ENCODE measurements at places on chromosomes 5 and 9. TPM values are rescaled to one million over a fixed set of nuclear protein-coding genes. Genes with fewer than 3 reads are reported as not detected.
A peak's percentile ranks its signal among the peaks of the same experiment; 100 is the strongest.

Gene SAXO1
- not detected for total RNA-seq

DNA sequence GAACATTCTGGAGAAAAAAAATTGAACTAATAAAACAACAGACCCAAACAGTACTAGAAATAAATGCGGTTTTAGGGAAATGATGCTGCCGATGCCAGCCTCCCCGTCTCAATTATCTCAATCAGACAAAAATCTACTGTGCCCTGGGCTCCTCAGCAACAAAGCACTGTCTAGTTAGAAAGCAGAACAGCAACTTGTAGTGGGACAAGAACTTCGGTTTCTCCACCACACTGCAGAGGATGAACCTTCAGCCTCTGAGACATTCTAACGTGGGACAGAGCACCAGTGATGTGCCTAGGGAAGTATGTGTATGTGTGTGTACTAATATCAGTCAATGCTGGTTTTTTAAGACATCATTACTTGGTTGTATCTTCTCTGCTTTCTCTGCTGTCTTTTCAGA lies 11.1 kb upstream of the CAST start:
- no peaks in the 10 kb centered on the region for H3K27me3 ChIP-seq
- DNase-seq = no peak
- H3K36me3 ChIP-seq = no peaks in the 10 kb centered on the region
- H3K4me3 ChIP-seq = no peak overlapping the region

- no peak overlapping the region for H3K27ac ChIP-seq
- H3K27me3 ChIP-seq = no peaks in the 10 kb centered on the region
- no peak overlapping the region for H3K4me3 ChIP-seq
- peaks cover 28% of the 10 kb centered on the region for H3K4me1 ChIP-seq
Observed at GRCh38 chr5:62340392-62340791, 34.4 kb downstream of the KIF2A start.

DNA sequence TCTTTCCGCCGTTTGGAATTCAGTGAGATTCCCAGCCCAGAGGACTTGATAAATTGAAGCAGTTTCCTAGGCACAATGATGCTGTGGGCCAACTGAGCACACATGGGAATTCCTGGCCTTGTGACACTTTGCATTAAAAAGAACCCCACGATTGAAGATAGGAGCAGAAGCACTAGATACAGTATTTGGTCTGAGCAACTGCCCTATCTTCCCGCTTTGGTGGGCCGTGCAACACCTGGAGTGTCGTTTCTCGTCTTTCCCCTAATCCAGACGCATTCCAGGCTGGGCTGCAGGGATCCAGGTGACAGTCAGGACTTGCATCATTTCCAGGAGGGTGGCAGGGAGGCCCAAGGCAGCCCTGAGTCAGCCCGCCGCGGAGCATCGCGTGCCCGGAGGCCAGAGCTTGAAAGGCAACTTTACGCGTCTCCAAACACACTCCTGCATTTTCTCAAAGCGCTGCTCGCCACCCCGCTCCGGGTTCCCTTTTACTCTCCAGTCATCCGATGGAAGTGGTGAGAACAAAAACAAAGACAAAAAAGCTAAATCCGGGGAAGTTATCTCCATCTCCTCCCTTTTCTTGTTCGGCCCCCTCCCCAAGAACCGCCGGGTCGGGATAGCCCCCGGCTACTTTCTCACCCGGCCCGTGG lies 753 bp upstream of the STC2 start:
- H3K27ac ChIP-seq = no peak overlapping the region
- peaks cover 14% of the 10 kb centered on the region for H3K27me3 ChIP-seq
- no peaks in the 10 kb centered on the region for H3K4me1 ChIP-seq
- DNase-seq = no peak

GRCh38 chr9:137679249-137679648 lies 60.4 kb downstream of the EHMT1 start:
- H3K27ac ChIP-seq = no peak overlapping the region
- H3K4me1 ChIP-seq = peaks cover 5% of the 10 kb centered on the region
- no peak for DNase-seq
- no peaks in the 10 kb centered on the region for H3K36me3 ChIP-seq

Gene SLC36A3
- total RNA-seq = not detected

GRCh38 chr9:94911986-94912635 lies 185.6 kb downstream of the AOPEP start:
- no peaks in the 10 kb centered on the region for H3K27me3 ChIP-seq
- H3K36me3 ChIP-seq = no peaks in the 10 kb centered on the region
- no peak overlapping the region for H3K4me3 ChIP-seq

DNA sequence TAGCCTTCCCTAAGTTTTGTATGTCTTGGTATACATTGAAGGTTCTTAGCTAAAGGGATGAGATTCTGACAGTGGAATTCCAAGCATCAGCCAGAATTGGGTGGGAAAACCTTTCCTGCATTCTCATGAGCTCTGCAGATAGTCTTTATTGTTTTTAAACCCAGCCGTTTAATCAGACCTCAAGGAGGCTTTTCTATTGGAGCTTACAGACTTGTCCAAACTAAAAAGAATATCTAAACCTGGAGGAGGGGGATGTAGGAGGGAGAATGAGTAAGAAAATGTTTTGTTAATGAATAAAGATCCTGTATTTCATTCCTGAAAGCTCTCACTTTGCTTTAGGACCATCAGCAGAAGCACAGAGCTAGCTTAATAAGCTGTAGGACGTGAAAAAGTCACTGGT lies 41.7 kb downstream of the EBF1 start:
- H3K36me3 ChIP-seq = no peaks in the 10 kb centered on the region
- no peak overlapping the region for H3K4me3 ChIP-seq
- H3K27ac ChIP-seq = no peak overlapping the region

- no peaks in the 10 kb centered on the region for H3K27me3 ChIP-seq
- no peak overlapping the region for H3K27ac ChIP-seq
- no peak for DNase-seq
- no peaks in the 10 kb centered on the region for H3K4me1 ChIP-seq
Observed at GRCh38 chr5:147348046-147348445, 113.2 kb downstream of the STK32A start.

Gene FOXD4
- total RNA-seq = 0.20 TPM

DNA sequence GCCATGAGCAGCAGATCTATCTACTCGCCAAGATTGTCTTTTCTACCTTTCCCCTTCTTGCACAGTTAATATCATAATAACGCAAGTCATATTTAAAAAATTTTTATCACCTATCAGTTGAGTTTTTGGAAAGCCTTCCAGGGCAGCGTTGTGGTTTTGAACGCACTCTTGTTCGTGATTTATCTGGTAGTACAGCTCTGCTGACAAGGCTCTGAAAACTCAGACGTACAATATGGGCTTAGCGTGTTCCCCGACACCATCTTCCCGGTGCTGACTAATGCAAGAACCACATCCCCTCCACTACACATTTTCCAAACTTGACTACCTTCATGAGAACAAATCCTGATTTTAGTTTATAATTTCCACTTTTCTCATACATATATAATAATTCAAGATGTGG lies 1.6 kb upstream of the NFIL3 start:
- peaks cover 38% of the 10 kb centered on the region for H3K4me1 ChIP-seq
- H3K4me3 ChIP-seq = peak overlapping the region; percentile 50
- H3K36me3 ChIP-seq = no peaks in the 10 kb centered on the region
- H3K27ac ChIP-seq = no peak overlapping the region

- peaks cover 25% of the 10 kb centered on the region for H3K4me1 ChIP-seq
- H3K27me3 ChIP-seq = no peaks in the 10 kb centered on the region
- H3K4me3 ChIP-seq = no peak overlapping the region
Observed at GRCh38 chr9:19180991-19181390, 49.5 kb upstream of the DENND4C start.

GRCh38 chr9:93115486-93116071 lies 18.5 kb downstream of the NINJ1 start:
- no peak overlapping the region for H3K27ac ChIP-seq
- peak; percentile 19 for DNase-seq
- H3K27me3 ChIP-seq = no peaks in the 10 kb centered on the region

Gene GABRP
- total RNA-seq = not detected

Gene ACTBL2
- total RNA-seq = not detected

GRCh38 chr9:4298255-4299004 lies 1.4 kb downstream of the GLIS3 start:
- peak; percentile 13 for DNase-seq
- H3K4me3 ChIP-seq = peak overlapping the region; percentile 65
- no peaks in the 10 kb centered on the region for H3K36me3 ChIP-seq

Gene SPATA31C1
- total RNA-seq = not detected

Gene ZNG1A
- 50.1 TPM for total RNA-seq

DNA sequence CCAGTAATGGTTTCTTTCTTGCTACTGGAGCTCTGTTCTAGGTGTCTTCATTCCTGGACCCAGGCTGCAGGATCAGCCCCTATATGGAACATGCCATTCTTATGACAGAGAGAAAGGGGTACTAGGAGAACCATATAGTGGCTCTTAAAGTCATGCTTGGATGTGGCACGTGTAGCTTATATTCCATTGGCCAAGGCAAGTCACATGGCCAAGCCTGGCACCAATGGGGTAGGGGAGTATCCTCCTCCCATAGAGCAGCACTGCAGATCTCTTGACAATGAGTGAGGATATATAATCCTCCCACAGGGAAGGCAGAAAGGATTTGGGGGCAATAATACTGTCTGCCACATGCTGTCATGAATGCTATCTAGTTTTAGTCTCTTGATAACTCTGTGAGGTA lies 193.3 kb downstream of the PALM2AKAP2 start:
- H3K36me3 ChIP-seq = no peaks in the 10 kb centered on the region
- peaks cover 25% of the 10 kb centered on the region for H3K4me1 ChIP-seq
- H3K27me3 ChIP-seq = no peaks in the 10 kb centered on the region
- no peak overlapping the region for H3K27ac ChIP-seq

DNA sequence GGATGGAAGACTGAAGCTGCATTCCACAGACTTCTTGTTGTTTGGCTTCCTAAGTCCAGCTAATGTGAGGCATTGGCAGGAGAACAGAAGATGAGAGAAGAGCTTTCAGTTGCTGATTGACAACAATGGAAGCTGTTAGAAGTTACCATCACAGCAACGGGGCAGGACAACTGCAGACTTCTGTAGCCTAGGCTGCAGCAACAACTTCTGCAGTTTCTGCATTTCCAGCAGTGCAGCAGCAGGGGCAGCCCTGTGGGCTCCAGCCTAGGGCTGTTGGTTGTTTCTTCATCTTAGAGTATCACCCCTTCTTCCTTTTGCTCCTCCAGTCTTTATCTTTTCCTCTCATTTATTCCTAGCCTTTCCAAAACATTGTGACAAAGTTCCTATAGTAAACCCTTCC lies 528.8 kb upstream of the PTGER4 start:
- DNase-seq = no peak
- no peaks in the 10 kb centered on the region for H3K36me3 ChIP-seq
- no peaks in the 10 kb centered on the region for H3K27me3 ChIP-seq
- no peaks in the 10 kb centered on the region for H3K4me1 ChIP-seq
- no peak overlapping the region for H3K4me3 ChIP-seq

GRCh38 chr5:7629561-7629960 lies 221.4 kb downstream of the CFAP90 start:
- H3K4me1 ChIP-seq = no peaks in the 10 kb centered on the region
- no peaks in the 10 kb centered on the region for H3K36me3 ChIP-seq
- DNase-seq = no peak
- H3K27ac ChIP-seq = no peak overlapping the region
- no peaks in the 10 kb centered on the region for H3K27me3 ChIP-seq

DNA sequence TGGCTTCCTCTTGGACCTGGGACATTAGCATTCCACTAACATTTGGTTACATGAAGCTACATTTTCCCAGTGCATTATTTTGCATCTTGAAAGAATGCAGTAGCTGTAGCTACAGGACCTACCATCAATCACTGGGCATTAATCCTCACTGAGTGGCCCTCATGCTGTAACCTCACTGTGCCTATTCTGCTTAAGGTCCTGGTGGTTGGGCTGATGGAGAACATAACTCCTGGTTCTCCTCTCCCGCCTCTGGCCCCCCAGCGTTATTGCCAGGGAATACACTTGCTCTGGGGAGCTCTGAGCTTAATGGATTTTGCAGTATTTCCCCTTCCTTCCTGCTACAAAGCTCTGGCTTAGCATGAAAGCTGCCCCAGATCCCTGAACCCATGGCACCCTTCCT lies 111.5 kb upstream of the EQTN start:
- DNase-seq = no peak
- no peaks in the 10 kb centered on the region for H3K27me3 ChIP-seq
- no peak overlapping the region for H3K4me3 ChIP-seq
- no peak overlapping the region for H3K27ac ChIP-seq

Gene MYO10
- total RNA-seq = 0.11 TPM

- no peak overlapping the region for H3K4me3 ChIP-seq
- no peaks in the 10 kb centered on the region for H3K4me1 ChIP-seq
- no peak for DNase-seq
- H3K27ac ChIP-seq = no peak overlapping the region
- H3K36me3 ChIP-seq = no peaks in the 10 kb centered on the region
Observed at GRCh38 chr5:96431376-96432187, 1.5 kb downstream of the PCSK1 start.

DNA sequence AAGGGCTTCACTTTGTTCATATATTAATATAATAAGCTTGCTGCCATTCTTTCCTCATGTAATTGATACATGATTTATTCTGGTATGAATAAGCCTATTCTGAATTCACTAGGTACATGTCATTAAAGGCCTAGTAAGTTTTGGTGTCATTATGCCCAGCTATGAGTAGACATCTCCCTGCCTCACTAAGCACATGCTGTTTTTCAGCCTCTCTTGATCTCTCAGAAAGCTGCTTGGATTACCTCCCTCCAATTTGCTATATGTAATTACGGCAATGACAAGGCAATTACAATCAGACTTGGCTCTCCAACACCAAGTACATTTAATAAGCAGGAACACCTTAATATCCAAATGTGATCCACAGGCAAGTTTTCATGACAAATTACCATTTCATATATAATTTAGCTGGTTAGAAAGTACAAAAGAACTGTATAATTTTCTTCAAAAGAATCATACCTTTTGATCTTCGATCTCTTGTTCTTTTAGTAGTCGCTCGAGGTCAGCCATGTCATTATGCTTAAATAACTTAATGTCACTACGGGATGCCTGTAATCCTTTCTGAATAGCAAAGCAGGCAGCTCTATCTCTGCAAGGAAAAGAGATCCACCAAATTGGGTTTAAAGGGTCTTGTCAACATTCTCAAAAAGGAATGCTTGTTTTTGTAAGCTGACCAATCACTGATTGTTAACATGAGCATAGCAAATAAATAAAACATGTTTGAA lies 56.3 kb downstream of the SPTLC1 start:
- H3K4me1 ChIP-seq = no peaks in the 10 kb centered on the region
- H3K4me3 ChIP-seq = no peak overlapping the region
- no peaks in the 10 kb centered on the region for H3K27me3 ChIP-seq
- H3K36me3 ChIP-seq = peaks cover 20% of the 10 kb centered on the region

- no peak overlapping the region for H3K4me3 ChIP-seq
- H3K36me3 ChIP-seq = no peaks in the 10 kb centered on the region
- no peak overlapping the region for H3K27ac ChIP-seq
- no peaks in the 10 kb centered on the region for H3K27me3 ChIP-seq
- no peak for DNase-seq
- H3K4me1 ChIP-seq = no peaks in the 10 kb centered on the region
Observed at GRCh38 chr9:19895006-19895405, 106.2 kb upstream of the SLC24A2 start.
